ENCODE measurements at places on chromosomes 16 and 17. TPM values are rescaled to one million over a fixed set of nuclear protein-coding genes. Genes with fewer than 3 reads are reported as not detected.

ELMO3 gene
- 8.2 TPM for total RNA-seq

HOXB6 gene
- 0.30 TPM for total RNA-seq

FGF11 gene
- total RNA-seq: 5.6 TPM

ZNF747 gene
- 12.7 TPM for total RNA-seq

SEPTIN12 gene
- not detected for total RNA-seq

DLX4 gene
- total RNA-seq: 0.16 TPM

EXOSC6 gene
- total RNA-seq: 28.9 TPM

CSF3 gene
- not detected for total RNA-seq

ADAMTS18 gene
- total RNA-seq: not detected

CBX2 gene
- 6.5 TPM for total RNA-seq

COX6A2 gene
- not detected for total RNA-seq

TPSD1 gene
- not detected for total RNA-seq

FBXL16 gene
- total RNA-seq: 12.0 TPM

CCL8 gene
- not detected for total RNA-seq

TMEM238L gene
- not detected for total RNA-seq

EFNB3 gene
- not detected for total RNA-seq

BIRC5 gene
- 79.5 TPM for total RNA-seq

EEF2K gene
- 30.7 TPM for total RNA-seq

CIBAR2 gene
- total RNA-seq: not detected

SMIM36 gene
- total RNA-seq: not detected

ACAP1 gene
- 590 TPM for total RNA-seq

KRT222 gene
- total RNA-seq: not detected

HEATR9 gene
- 0.45 TPM for total RNA-seq
